ENCODE measurements at places on chromosomes 2 and 18.

DNA sequence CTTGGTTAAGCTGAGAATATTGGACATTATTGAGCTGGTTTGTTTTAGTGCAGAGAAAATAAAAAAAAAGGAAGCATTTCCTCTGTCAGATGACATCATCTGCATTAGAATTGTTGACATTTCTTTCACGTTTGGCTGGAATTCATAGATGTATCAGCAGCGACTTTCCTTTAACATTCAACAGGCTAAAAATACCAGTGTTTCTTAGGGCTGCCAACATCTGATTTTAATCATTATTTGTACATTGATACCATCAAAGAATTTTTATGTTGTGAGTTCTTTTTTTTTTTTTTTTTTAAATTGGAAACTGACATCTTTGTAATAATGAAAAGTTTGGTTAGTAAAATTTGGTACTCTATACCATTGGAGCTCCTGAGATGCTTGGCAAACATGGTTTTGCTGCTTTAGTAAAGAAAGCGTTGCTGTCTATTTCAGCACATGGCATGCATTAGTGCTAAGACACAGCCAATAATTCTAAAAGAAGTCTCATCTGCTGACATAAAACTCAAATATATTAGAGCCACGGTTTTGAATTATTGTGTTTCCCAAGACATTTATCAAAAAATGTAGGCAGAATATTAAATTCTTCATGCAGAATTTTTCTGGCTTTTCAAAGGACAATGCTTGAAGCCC lies 33.6 kb downstream of the GTF2A1L start:
- DNase-seq, result no peak

DNA sequence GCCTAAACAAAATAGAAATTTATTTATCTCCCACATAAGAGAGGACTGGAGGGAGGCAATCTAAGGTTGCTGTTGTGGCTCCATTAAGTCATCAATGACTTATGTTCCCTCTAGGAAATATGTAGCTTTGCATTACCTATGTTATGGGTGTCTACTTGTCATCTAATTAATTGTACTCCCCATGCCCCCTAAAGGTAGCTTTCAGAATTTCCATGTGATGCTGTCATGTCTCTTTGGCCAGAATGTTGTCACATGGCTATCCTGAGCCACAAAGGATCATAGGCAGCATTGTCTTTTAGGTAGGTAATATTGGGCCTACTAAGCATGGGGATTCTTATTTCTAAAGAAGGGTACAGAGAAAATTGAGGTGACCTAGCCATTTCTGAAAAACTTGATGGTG lies 935.6 kb upstream of the FANCL start:
- DNase-seq, result no peak

- DNase-seq, result no peak
Measured at GRCh38 chr2:46519265-46519664, 39.9 kb downstream of the TMEM247 start.

GRCh38 chr18:8358033-8358765 lies 251.0 kb upstream of the RAB12 start:
- no peak for DNase-seq

- no peak for DNase-seq
Measured at GRCh38 chr2:208798698-208799097, 392.1 kb downstream of the PTH2R start.

DNA sequence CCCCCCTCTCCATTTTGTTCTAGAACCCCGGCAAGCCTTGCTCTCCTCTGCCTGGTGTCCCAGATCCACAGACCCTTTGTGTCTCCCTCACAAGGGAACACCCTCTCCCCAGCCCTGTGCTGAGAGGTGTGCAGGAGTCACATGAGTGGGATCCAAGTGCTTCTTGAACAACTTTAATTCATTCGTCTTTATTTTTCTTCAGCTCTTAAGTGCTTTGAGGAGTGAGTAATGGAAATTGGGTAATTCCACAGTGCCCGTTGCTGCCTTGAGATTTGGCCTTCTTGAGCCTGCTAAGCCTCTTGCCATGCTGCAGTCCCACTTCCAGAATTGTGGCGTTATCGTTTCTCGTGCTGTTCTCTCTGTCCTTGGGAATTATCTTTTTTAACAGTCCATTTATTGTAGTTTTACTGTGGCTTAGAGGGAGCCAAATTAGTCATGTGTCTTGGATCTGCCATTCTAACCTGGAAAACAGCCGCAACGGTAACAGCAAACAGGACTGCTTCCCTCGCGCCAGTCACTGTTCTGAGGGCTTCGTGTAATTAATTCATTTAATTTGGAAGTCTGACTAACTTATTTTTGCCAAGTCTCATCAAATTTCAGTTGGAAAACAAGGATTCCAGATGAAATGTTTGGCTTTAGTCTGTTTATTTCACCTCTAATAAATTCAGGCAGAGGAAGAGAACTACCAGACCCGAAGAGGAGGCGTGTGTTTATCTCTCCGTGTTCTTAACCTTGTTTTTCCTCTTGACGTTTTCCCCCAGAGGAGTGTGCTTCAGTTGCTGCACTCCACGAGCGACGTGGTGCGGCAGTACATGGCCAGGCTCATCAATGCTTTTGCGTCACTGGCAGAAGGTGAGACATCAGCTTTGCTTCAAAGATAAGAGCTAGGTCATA lies 72.0 kb downstream of the ARMC9 start:
- no peak for DNase-seq

GRCh38 chr2:142897807-142898206 lies 20.3 kb downstream of the KYNU start:
- DNase-seq, result no peak

DNA sequence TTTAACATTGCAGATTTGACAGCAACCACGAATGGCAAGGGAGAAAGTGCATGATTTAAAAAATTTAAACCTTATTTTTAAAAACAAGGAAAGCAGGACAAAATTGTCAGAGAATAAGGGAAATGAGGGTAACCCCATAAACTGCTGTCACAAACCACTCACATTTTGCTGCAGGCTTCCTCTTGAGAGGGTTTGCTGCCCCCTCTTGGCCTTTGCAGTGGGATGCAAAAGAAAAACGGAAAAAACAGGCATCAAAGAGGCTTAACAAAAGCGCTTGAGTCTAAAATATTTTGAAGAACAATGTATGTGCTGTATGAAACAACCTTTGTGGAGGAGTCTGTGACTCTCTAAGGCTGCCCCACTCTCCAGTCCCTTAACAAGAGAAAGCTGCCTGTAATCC lies 91.6 kb downstream of the TMX3 start:
- peak; percentile 2 for DNase-seq

All from stimulated activated CD4-positive, alpha-beta T cell treated with anti-CD3 and anti-CD28 coated beads, Interleukin-4, amount 100 ng/mL, for 48 hours (primary cell).